CD4-positive, alpha-beta T cell treated with Interleukin-15 for 1 hour (primary cell): ENCODE measurements at places on chromosomes 3 and 15.

- DNase-seq = no peak
These were observed 52.7 kb downstream of the TFG start for GRCh38 chr3:100761951-100762350.

DNA sequence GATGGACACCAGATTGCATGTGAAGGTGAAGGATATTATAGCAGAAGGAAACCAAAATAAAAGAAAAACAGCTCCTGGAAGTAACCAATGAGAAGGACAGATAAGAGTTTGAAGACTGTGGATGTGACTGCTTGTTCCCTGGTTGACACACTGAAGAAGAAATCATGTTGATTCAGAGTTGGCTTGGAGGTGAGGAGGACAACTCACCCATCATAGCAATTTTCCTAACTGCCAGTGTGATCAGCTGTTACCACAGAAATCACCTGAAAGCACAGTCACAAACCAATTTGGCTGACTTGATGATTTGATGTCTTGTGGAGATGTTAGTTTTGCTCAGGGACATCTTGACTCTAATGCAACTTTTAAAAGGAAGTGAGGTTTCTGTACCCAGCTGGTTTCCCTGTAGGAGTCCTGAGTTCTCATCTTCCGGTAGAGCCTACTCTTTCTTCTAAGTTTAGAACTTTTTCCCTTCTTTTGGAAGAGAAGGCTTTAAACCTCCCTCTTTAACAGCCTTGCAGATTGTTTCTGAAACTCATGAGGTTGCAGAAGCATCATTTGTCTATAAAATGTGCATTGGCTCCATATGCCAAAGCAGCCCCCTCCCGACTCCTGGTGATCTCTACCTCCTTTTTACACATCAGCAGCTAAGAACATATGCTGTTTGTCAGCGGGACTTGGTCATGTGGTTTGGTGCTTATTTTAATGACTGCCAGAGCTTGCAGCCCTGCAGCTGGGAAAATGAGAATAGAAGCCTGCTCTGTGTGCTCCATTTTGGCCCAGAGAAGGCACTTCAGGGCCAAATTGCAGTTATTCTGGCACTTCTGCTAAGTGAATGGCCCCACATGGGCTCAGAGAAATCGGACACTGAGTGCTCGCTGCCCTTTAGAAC, 10.3 kb downstream of the ATG7 start:
- no peak for DNase-seq

- DNase-seq = no peak
These were observed 430.6 kb upstream of the MCTP2 start for GRCh38 chr15:93800805-93801204.

DNA sequence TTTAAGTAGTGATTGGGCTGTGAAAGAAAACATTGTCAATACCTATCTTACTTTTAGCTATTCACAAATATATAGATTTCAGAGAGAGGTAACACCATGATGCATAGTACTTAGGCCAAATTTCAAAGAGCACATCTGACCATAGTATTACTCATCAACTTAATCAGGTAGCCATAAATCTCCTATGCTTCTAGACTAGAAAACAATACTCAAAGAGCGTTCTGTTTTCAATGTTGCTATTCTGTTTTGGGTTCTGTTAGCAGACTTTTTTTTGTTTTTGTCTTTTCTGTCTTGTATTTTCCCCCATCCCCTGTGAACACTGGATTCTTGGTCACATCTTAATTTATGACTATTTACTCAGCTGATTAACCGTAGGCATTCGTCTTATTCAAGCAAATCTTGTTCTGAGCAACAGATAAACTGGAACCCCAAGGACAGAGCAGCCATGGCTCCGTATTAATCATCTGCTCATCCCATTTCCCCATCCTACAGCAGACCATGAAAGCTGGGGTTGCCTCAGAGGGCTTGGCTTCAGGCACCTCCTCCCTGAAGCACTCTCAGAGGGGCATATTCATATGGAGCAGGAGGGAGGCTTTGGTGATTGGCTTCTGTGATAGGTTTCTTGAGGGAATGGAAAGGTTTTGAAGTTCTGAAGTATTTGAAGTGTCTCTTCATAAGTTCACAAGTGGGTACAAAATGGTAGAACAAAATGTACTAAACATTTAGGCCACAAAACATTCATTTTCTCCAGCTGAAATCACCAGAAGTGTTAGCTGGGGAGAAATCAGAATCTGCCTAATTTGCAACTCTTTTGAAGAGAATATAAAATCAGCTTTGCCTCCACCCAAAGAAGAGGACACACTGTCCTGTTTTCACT, 105.3 kb downstream of the TNIK start:
- no peak for DNase-seq

GRCh38 chr3:102083473-102083872, 234.2 kb downstream of the NFKBIZ start:
- DNase-seq = no peak

DNA sequence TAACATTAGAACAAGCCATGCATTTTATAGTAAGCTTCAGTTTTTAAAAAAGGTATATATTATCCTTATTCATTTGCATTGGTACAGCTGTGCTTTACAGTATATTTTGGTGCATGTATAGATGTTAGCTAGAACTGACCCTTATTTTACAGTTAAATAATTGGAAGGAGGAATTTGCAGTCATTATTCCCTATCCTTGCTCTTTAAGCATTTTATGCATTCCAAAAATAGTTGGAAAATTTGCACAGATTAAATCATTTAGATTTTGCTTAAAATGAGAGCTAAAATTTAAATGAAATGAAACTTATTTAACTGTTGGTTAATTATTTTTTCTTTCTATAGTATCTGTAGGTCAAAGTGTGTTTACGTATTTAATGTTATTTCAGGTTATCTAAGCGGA, 667.1 kb downstream of the NAALADL2 start:
- DNase-seq = no peak

GRCh38 chr3:100635273-100635701, 25.9 kb downstream of the ADGRG7 start:
- no peak for DNase-seq

DNA sequence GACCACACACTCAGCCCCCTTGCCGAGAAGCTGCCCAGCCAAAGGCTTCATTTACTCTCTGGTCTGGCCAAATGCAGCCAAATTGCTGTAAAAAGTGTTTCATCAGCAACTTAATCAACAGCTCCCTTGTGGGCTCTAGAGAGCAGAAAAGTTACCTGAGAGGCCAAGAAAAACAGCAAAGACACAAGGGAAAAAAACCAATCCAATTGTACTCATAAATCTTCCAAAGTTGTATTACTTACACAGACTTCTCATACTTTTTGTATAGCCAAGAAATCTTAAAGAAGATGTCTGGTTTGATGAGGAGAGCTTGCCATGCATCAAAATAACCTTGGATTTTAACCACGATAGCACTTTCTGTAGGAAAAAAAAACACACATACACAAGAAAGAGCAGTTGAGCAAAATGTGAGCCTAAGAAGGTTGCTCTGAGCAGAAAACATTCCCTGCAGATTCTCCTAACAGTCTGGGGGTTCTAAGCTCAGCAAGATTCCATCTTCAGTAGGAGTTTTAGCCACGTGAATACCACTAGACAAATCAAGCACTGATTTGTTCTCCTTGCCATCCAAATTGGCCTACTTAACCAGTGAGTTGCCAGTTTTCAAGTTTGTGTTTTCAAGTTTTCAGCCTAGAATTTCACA, 120.0 kb downstream of the CYP19A1 start:
- DNase-seq = no peak

DNA sequence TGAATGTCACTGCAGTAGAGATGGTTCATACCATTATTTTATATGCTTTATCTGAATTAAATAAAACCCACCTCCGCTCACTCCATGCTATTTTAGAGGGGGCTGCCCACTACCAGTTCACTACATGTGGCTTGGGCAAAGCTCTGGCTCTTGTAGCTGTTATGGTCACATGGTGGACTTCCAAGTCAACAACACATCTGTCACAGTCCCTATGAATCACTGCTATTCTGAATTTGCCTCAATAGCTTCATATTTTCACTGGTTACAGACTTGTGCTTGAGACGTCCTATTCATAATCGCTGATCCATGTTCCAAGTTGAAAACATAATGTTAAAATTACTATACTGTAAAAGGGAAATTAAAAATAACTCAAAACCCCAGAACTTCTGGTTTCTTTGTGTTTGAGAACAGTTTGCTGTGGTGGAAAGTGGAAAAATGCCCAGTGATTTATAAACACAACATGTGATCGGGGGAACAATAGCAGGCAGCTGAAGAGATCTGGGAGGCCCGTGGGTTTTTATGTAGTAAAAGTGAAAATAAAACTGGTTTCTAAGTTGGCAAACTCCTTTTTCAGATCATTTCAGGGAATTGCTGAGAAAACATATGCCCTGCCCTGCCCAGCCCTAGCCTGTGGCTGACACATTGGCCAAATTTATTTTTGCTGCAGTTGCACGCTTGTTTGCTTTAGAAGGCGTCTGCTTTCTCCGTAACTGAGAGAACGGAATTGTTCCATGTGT, 128.8 kb upstream of the PRR23C start:
- DNase-seq = no peak

- DNase-seq = no peak
These were observed 7.8 kb downstream of the CAMK1 start for GRCh38 chr3:9761919-9762318.

- DNase-seq = no peak
These were observed 34.8 kb downstream of the PDHB start for GRCh38 chr3:58398669-58399333.

DNA sequence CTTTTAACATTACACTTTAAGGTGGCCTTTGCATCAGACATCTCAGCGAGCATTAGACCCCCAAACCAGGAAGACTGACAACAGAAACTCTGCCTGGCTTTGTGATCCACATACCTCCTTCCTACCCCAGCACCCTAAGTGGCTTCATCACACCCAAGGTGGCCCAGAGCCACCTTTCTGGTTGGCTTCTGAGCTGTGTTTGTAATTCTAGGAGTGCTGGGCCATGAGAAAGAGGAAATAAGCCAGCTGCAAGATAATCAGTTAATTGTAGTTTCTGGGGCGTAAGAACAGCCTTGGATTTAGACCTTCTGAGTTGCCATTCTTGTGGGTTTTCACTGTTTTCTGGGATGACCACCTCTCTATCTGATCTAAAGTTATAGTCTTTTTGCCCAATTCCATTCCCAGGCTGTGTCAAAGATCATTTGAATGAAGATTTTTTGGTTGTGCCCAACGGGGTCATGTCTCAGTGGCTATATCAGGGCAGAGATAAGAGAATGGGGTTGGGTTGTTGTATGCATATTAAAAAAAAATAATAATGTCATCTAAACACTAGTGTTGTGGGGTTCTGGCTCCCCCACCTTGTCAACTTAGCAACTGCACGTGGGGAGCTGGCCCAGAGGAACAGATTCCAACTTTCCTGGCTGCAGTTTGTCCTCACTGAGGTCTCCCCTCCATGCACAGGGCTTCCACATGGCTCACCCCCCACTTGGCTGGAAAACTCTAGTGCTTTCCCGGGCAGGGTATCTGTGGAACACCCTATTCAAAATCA, 234.8 kb upstream of the WNT5A start:
- DNase-seq = no peak

GRCh38 chr3:128563439-128563838, 70.4 kb upstream of the GATA2 start:
- no peak for DNase-seq

- no peak for DNase-seq
These were observed 239.1 kb downstream of the LRRN1 start for GRCh38 chr3:4038351-4038750.

DNA sequence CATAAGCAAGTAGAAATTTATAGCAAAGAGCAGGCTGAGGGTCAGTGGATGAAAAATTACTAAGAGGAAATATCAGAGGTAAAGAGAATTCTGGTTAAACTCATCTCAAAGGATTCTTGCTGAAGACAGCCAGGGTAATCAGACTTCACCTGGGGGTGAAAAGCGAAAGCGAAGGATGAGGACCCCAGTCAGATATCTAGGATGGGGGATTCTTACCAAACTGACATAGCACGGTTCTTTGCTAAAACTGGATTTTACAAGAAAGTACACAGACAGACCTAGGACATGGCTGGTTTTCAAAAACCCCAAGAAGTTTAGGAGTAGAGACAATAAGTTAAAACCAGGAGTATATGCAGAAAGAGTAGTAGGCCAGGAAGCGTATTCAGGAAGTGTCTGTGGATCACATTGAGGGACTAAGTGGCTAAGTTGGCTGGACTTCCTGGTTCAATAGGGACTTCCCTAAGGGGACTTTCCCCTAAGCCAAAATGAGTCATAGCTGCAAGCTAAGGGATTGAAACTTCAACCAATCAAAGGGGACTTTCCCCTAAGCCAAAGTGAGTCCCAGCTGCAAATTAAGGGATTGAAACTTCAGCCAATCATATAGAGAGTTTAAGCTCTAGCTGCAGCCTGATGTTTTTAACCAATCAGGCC, 2.4 kb upstream of the CFAP91 start:
- DNase-seq = peak; percentile 61

GRCh38 chr3:171954690-171955383, 84.5 kb upstream of the FNDC3B start:
- DNase-seq = no peak

- DNase-seq = no peak
These were observed 105.5 kb upstream of the WNT5A start for GRCh38 chr3:55592572-55592971.

- no peak for DNase-seq
These were observed 166.6 kb downstream of the MCTP2 start for GRCh38 chr15:94398001-94398400.

DNA sequence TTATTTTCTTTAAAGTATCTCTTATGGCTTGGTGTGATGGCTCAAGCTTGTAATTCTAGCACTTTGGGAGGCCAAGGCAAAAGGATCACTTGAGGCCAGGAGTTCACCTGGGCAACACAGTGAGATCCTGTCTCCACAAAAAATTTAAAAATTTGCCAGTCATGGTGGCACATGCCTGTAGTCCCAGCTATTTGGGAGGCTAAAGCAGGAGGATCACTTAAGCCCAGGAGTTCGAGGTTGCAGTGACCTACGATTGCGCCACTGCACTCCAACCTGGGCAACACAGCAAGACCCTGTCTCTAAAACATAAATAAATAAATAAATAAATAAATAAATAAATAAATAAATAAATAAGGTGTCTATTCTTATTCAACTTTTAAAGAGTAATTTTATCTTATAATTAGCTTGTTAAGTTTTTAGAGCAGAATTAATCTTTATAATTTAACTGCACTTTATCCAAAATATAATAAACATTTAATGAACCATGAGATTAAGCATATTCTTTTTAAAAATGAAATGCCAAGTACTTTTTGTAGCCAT, 48.0 kb downstream of the KPNA1 start:
- DNase-seq = no peak

DNA sequence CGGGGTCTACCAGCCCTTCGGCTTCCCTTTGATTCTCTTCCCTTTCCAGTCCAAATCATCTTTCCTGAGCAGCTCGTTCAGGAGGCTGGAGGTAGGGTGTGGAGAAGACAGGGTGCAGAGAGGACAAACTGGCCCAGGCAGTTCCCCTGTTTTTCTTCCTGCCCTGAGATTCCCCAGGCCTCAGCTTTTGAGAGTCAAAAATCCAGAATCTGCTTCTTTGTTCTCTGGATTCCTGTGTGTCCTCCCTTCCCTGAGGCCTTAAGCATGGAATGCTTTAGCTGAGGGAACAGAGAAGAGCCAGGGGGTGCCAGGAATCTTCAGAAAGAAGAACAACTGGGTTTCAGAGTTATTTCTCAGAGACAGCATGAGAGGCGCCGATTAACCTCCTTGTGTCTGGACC, 26.7 kb upstream of the LRTM1 start:
- DNase-seq = no peak
